GM04504 (cell line): ENCODE measurements at places on chromosomes 3 and 15.
A peak's percentile ranks its signal among the peaks of the same experiment; 100 is the strongest.

DNA sequence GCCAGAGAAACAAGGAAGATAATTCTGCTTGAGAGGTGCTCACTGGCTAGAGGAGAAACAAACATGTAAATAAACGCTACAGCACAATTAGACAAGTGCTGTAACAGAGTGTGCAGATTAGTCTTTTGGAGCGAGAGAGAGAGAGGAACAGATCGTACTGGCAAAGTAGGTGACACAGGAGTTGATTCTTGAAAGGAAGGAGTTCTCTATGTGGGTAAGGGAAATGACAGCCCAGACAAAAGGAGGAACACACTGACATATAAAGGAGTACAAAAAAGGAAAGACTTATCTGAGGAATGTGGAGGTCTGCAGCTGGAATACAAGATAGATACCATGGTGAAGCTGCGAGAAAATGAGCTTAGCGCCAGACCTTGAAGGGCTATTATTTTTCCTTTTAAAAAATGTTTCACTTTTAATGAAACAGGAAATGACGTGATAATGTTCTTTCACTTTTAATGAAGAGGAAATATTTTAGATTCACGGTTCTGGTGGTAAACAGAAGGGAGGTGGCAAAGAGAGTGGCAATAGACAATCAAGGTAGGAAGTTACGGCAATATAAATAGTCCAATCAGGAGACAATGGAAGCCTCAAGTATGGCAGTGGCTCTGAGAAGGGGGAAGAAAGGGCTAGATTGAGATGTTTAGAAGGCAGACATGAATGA is 202.9 kb downstream of the VPS13C start:
- DNase-seq, result no peak

DNA sequence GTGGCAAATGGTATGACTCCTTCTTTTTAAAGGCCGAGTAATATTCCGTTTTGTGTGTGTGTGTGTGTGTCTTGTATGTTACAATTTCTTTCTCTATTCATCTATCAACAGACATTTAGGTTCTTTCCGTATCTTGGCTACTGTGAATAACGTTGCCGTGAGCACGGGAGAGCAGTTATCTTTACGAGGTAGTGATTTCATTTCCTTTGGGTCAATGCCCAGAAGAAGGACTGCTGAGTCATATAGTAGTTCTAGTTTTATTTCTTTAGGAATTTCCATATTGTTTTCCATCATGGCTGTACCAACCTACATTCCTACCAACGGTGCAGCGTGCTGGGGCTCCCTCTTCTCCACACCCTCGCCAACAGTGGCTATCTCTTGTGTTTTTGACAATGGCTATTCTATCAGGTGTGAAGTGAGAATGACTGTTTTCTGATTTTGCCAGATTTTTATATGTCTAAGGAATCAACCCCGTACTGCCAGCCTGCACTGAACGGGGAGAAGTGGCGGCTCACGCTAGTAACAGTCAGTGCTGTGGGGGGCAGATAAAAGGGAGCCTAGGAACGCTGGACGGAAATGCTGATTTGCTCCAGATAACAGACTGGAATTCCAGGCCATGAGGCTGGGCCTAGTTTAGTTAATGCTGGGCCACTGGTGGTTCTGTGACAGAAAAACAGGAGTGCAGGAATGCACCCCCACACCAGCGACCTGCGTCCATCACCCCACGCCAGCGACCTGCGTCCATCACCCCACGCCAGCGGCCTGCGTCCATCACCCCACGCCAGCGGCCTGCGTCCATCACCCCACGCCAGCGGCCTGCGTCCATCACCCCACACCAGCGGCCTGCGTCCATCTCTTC is 168.1 kb downstream of the XXYLT1 start:
- DNase-seq, result peak; percentile 91

DNA sequence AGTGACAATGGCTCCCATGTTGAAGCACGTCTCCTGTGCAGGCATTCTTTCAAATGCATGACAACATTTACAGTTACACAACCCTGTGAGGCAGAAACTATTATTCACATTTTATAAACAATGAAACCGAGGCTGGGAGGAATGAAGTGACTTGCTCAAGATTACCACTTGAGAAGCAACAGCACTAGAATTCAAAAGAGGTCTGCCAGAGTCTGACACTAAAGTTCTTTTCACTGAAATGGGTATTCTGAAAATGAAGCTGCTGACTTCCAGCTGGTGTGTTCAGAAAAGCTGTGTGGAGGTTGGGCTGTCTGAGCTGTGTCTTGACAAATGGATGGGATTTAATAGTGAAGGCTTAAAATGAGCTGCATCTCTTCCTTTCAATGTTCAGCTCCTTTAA is 104.4 kb downstream of the THSD4 start:
- peak; percentile 66 for DNase-seq

- DNase-seq, result no peak
Measured at GRCh38 chr15:38860674-38861073, 296.1 kb upstream of the RASGRP1 start.

DNA sequence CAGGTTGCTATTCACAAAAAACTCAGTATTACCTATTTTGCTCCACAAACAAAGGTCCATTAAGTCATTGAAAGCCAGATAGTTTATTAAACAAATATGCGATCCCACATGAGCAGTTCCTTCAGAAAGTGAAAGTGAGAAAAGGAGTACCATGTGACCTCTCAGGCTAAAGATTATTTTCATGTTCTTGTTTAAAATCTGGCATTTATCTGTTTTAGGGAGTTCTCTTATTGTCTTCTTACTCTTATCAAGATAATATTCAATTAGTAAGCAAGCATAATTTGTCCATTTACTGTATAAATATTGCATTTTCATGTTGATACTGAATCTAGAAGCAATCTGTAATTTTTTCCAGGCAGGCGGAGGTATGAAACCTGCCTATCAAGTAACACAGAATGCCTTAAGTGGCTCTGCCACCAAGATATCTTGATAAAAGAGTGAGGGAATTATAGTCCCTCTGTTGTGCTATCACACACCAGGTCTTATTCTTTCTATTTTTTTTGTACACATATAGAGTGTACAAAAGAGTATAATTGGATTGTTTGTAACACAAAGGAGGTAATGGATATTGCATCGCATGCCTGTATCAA is 20.1 kb upstream of the PLSCR5 start:
- no peak for DNase-seq

- no peak for DNase-seq
Measured at GRCh38 chr3:6251612-6252400, 609.1 kb upstream of the GRM7 start.

DNA sequence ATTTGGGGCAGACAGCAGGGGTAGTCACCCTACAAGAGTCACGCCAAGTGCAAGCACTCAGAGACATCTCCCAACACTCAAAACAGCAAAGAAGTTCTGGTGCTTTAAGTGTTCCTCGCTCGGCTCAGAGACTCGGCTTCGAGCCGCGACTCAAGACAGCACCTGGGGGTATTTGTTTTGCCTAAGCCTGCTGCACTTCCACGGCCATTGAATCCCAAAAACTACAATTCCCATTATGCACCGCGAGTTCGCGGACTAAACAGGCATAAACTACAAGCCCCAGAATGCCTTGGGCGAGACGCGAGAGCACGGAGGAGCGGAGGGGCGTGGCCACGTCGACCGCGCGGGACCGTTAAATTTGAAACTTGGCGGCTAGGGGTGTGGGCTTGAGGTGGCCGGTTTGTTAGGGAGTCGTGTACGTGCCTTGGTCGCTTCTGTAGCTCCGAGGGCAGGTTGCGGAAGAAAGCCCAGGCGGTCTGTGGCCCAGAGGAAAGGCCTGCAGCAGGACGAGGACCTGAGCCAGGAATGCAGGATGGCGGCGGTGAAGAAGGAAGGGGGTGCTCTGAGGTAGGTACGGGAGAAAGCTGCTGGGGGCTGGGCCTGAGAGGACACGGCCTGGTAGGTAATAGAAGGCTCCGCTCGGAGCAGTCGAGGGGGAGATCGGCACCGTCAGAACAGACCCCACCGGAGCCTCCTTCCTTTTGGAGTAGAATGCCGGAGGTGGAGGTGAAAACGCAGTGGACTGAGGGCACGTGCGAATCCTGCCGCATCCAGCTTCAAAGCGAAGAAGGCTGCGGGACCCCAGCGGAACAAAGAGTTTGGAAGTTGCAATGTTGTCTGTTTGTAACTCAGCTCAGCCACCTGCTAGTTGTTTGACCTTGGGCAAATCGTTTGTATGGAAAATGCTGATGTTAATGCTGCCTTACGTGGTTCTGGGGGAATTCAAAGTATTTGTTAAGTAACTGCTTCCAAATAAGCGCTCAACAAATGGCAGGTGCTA is at the start of gene BUB1B:
BUB1B (plus strand) TSS at position 381 of the 1,000 bp plus-strand sequence; CDS start at position 533, 152 bp downstream.
- peak; percentile 76 for DNase-seq

GRCh38 chr3:52439426-52440248 is 5.3 kb downstream of the SEMA3G start:
- DNase-seq, result no peak

GRCh38 chr3:30467596-30468238 is 138.7 kb upstream of the TGFBR2 start:
- DNase-seq, result no peak

DNA sequence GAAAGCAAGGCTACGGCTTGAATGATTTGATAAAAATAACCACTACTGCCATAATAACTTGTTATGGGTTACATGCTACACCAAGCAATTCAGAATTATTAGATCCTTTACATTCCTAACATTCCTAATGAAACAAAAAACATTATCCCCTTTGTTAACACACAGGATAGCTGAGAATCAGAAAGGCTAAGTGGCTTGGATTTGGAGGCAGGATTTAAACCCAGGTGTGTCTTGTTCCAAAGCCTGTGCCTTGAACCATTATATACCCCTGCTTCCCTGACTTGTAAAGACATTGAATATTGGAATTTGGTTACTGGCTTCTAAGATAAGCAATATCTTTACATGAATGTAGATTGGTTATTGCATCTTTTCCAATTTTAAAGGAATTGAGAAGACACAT is 417.1 kb upstream of the GOLIM4 start:
- DNase-seq, result no peak

GRCh38 chr3:71543371-71544016 is 40.0 kb downstream of the FOXP1 start:
- DNase-seq, result no peak

- no peak for DNase-seq
Measured at GRCh38 chr3:38154033-38154494, 11.3 kb upstream of the OXSR1 start.

DNA sequence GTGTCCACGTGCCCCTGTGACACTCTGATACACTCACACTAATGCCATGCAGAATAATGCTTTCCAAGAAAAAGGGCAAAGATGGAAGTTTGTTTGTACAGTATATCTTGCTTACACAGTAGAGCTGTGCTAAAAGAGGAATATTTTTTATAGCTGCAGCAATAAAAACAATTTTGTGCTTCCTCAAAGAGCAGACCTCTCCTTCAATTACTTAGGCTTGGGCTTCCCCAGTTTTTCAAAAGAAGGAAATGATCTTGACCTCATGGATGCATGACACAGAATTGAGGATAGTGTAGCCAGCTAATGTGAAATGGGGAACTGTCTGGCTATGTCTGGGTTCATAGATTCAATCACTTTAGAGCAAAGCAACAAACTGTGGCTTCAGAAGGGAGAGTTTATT is 137.4 kb downstream of the STT3B start:
- no peak for DNase-seq

DNA sequence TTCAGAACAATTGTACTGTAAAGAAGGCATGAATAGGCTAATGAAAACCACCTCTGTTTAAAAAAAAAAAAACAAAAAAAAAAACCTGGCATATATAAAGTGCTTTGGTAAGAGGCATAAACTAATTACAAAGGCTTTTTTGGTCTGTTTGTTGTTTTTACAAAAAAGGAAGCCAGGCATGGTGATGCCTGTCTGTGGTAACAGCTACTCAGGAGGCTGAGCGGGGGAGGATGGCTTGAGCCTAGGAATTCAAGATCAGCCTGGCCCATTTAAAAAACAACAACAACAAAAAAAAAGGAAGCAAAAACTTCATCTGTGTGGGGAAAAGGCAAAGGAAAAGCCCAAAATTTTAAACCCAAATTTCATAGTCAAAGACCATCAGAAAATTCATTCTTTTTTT is 47.0 kb downstream of the OSBPL10 start:
- no peak for DNase-seq

GRCh38 chr15:79084308-79084968 is 6.1 kb downstream of the RASGRF1 start:
- DNase-seq, result no peak

DNA sequence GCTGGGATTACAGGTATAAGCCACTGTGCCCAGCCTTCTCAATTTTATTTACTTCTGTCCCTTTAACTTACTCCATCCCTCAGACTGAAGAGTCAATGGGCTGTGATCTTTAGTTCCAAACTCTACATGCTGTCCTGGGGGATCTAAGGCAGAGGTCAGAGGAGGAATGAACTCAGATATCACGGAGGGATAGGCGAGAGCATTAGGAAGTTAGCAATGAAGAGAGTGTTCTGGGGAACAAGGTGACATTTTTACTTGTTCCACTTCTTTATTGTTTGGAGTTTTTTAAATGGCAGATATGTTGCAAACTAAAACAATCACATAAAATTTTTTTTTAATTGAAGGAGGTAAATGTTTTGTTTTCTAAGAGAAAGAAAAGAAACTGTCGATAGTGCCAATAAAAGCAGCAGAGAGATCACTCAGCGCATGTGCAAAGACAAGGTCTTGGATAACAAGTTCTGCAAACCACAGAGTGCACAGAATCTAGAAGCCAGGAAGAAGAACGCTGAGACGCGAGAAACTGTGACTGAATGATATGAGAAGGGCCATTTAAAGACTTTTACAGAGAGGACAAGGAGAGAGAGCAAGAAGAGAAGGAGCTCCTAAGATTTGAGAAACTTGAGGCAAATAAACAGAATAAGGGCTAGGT is 10.8 kb upstream of the CA12 start:
- no peak for DNase-seq

GRCh38 chr15:35932531-35932930 is 386.6 kb upstream of the DPH6 start:
- DNase-seq, result no peak

GRCh38 chr3:13393427-13394360 is 26.4 kb downstream of the NUP210 start:
- DNase-seq, result no peak

DNA sequence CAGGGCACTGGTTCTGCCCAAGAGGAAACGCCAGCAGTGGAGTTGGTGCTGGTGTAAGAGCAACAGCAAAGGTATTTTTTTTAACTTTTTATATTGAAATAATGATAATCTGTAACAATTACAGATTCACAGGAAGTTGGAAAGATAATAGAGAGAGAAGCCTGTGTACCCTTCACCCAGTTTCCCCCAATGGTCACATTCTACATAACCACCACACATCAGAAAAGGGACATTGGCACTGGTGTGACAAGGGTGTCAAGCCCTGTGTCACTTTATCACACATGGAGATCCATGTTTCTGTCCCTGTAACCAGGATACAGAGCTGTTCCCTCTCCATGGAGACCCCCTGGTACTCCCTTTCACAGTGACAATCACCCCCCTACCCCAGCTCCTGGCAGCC is 9.1 kb upstream of the PLXNA1 start:
- DNase-seq, result no peak

DNA sequence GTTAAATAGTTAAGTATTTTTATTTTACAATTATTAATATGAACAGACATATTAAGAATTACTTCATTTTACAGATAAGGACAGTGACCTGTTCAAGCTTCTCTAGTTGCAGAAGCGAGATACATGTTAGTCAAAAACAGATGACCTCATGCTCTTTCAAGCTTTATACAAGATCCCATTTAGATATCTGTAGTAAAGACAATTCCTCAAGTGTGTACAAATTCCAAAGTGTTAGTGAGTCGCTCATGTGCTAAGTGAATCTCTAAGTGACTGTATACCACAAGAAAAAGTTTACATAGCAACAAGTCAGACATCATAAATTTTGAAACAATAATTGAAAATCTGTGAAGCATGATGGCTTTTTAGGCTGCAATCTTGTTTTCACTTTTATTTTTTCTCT is 293.8 kb downstream of the ROBO1 start:
- DNase-seq, result no peak

- no peak for DNase-seq
Measured at GRCh38 chr15:26555898-26556297, 217.0 kb downstream of the GABRB3 start.
